ENCODE measurements at places on chromosomes 7 and 10.

DNA sequence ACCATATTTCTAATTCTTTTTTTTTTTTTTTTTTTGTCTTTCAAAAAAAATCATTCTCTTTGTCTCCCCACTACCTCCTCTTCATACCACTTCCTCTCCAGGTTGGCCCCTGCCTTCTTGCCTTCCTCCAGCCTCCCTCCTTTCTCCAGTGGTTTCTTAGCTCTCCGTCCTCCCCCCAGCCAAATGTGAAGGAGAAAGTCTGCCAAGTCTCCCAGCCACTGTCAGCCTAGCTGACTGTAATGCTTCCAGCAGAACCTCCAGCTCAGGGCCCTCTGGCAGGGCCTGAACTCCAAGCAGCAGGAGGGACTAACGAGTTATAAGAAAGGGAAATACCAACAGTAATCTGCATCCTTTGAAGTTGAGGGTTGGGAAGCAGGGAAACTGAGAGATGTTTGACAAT, 35.5 kb upstream of the BICC1 start:
- H3K36me3 ChIP-seq: no peaks in the 10 kb centered on the region
- DNase-seq: peak; percentile 92
- no peaks in the 10 kb centered on the region for H3K27me3 ChIP-seq
- H3K27ac ChIP-seq: no peak overlapping the region

DNA sequence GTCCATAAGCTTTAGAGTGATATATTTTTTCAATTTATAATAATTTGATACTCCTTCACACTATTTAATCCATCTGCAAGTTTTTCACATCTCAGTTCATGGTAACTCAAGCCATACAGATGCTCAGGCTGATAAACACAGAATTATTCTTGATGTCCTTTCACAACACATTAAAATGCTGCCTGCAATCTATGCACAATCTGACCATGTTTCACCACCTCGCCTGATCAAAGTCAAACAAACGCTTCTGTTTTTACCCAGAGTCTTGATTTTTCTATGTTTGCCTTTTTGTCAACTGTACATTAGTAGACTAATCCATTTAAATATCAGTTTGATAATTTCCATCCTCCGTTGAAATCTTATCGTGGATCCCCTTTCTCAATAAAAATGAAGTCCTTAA, 833.8 kb upstream of the KCND2 start:
- H3K36me3 ChIP-seq: no peaks in the 10 kb centered on the region
- no peak overlapping the region for H3K27ac ChIP-seq
- DNase-seq: no peak
- no peak overlapping the region for H3K4me3 ChIP-seq
- no peaks in the 10 kb centered on the region for H3K27me3 ChIP-seq

DNA sequence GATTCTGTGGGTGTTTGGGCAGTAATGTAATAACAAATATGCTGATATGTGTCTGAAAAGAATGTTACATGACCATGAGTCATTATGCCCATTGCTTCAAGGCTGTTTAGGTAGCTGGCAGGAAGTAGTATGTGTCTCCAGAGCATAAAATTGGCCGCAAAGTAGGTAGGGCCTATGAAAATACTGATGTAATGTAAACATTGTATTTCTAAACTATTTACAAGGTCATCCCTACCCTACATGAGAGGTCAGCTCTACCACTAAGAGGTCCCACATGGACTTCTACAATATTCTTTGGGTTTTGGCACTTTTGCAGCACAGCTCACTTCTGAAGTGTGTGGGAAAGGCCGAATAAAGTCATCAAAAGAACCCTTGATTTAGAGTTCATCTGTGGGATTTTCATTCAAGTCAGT, 301.9 kb downstream of the AHR start:
- H3K4me1 ChIP-seq: peaks cover 3% of the 10 kb centered on the region
- H3K27ac ChIP-seq: no peak overlapping the region
- no peak overlapping the region for H3K4me3 ChIP-seq
- H3K27me3 ChIP-seq: no peaks in the 10 kb centered on the region
- no peaks in the 10 kb centered on the region for H3K36me3 ChIP-seq

DNA sequence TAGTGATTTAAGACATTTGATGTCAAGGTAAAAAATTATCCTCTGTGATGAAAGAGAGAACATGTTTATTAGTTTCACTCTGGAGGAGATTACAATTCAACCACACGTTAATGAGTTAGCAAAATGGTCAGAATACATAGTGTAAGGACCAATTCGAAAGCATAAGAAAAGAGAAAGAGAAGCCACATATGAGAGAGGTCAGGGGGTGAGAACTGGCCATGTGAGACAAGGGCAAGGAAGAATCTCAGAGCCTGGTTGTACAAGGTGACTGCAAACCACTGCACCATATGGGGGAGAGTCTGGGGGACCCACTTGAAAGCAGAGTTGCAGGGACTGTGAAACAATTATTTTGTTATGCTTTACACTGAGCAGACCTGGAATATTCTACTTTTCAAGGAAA, 27.7 kb upstream of the BET1 start:
- no peak overlapping the region for H3K27ac ChIP-seq
- H3K4me3 ChIP-seq: no peak overlapping the region
- H3K4me1 ChIP-seq: no peaks in the 10 kb centered on the region
- no peaks in the 10 kb centered on the region for H3K27me3 ChIP-seq
- DNase-seq: no peak
- H3K36me3 ChIP-seq: no peaks in the 10 kb centered on the region

- no peaks in the 10 kb centered on the region for H3K27me3 ChIP-seq
- no peak for DNase-seq
- H3K4me3 ChIP-seq: no peak overlapping the region
- H3K36me3 ChIP-seq: peaks cover 26% of the 10 kb centered on the region
- H3K4me1 ChIP-seq: peaks cover 26% of the 10 kb centered on the region
Measured at GRCh38 chr10:79418886-79419595, 26.4 kb downstream of the ZCCHC24 start.

DNA sequence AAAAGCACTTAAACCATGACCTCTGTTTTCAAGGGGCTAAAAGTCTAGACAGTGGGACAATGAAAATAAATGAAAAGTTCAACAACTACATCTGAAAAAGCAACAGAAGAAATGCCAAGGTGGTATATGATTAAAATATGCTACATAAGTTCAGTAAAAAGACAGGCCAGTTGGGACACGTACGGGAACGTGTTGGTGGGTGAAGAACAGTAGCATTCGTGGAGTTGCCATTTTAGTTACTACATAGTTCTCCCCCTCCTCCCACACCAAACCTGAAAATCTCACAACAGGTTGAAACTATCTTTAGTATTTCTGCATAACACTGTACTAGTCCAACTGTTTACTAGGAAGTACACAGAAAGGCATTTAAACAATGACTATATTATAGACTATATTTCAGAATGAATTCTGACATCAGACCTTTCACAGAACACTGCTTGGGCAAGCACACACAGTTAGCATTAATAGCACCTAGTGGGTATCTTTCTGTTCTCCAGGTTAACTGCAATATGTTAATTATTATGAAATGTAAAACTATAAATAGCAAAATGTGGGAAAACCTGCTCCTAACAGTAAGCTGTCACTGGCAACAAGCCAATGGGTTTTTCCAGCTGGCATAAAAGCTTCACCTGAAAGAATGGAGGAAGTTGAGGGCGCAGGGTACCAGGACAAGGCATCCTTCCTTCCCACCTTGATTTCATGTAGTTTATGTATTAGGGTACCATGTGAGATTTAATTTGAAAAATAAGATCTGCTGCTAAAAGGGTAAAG, 135.0 kb downstream of the STRA8 start:
- H3K4me3 ChIP-seq: no peak overlapping the region
- H3K27ac ChIP-seq: no peak overlapping the region
- H3K36me3 ChIP-seq: no peaks in the 10 kb centered on the region
- no peaks in the 10 kb centered on the region for H3K4me1 ChIP-seq
- no peak for DNase-seq
- no peaks in the 10 kb centered on the region for H3K27me3 ChIP-seq

GRCh38 chr7:2640846-2641316, 9.1 kb downstream of the TTYH3 start:
- peak overlapping the region; percentile 93 for H3K27ac ChIP-seq
- H3K27me3 ChIP-seq: no peaks in the 10 kb centered on the region
- DNase-seq: no peak
- H3K4me3 ChIP-seq: no peak overlapping the region
- H3K36me3 ChIP-seq: peaks cover 8% of the 10 kb centered on the region
- H3K4me1 ChIP-seq: peaks cover 58% of the 10 kb centered on the region

DNA sequence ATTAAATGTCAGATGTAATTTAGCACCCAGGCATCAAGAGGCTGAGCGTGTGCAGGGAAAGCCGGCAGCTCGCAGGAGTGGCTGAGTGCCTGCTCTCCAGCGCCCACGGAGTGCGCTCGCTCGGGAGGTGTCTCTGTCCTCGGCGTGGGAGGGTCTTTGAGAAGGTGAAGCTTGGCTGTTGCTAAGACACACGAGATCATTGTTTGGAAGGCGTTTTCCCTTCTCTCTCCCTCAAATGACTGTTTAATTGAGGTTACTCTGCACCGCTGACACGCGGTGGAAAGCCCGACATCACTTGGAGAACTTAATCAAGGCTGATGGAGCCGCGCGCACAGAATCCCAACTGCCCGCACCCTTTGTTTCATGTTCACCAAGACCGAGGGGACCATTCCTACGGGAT, 414.6 kb downstream of the DNAJB6 start:
- no peaks in the 10 kb centered on the region for H3K36me3 ChIP-seq
- no peaks in the 10 kb centered on the region for H3K4me1 ChIP-seq
- H3K27me3 ChIP-seq: no peaks in the 10 kb centered on the region

DNA sequence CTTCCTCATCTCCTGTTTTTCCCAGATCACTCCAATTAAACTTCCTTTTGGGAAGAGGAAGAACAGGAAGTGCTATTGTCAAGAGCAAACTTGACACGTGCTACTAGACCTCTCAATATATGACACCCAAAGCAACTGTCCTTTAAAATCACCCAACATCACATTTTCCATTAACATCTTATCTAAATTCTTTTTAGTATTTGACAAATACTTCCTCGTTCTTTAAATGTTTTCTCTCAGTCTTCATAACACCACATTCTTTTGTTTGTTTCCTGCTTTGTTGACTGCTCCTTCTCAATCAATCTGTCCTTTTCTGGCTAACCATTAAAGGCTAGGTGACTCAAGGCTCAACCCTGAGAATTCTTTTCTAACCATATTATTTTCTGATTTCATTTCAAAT, 7.1 kb upstream of the TFPI2 start:
- no peaks in the 10 kb centered on the region for H3K27me3 ChIP-seq
- H3K27ac ChIP-seq: no peak overlapping the region

DNA sequence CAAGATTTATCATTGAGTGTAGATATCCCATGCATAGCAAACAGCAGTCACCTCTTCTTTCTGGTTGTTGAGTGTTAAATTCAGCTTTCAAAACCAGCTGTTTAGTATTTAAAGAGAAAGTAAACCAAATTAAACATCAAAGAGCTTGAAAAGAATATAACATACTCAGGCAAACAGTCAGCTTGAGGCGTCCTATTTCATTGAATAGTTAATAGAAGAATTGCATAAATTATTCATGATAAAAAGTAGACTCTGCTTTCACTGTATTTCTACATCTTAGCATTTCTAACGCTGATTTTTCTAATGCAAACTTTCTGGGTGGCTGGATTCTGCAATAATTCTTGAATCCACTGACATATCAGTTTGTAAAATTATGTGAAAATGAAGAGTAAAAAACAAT, 464.5 kb upstream of the LRRN3 start:
- no peak overlapping the region for H3K27ac ChIP-seq
- no peak overlapping the region for H3K4me3 ChIP-seq
- H3K27me3 ChIP-seq: no peaks in the 10 kb centered on the region
- no peaks in the 10 kb centered on the region for H3K4me1 ChIP-seq
- H3K36me3 ChIP-seq: no peaks in the 10 kb centered on the region

DNA sequence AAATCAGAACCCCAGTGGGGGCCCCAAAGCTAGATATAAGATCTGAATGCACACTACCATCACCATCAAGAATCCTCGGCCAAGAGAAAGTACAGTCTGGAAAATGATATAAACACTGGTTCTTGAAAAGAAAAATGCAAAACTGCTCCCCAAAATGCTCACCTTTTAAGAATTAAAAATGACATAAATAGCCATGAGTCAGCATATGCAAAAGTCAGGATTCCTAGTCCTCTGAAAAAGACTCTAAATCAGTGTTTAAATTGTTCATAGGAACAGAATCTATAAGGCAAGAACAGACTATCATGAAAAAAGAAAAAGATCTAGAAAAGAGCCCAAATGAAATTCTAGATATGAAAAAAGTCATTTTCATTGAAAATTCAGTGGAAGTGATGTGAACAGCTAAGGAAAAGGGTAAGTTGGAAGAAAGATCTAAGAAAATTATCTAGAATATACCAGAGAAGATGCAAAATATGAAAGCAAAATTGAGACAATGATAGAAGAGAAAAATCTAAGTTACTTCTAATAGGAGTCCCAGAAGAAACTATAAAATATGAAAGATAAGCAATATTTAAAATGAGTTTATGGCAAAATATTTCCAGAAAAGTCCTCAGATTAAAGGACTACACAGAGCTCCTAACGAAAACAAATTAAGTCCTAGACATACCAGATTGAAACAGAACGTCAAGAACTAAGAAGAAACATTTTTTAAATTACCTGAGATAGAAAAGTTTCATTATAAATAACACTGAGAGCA, 18.9 kb downstream of the HNRNPA2B1 start:
- H3K27me3 ChIP-seq: no peaks in the 10 kb centered on the region
- no peak overlapping the region for H3K4me3 ChIP-seq
- no peak for DNase-seq
- H3K27ac ChIP-seq: no peak overlapping the region
- H3K36me3 ChIP-seq: no peaks in the 10 kb centered on the region

- DNase-seq: no peak
- H3K36me3 ChIP-seq: no peaks in the 10 kb centered on the region
- no peaks in the 10 kb centered on the region for H3K4me1 ChIP-seq
- H3K27ac ChIP-seq: no peak overlapping the region
- peaks cover 31% of the 10 kb centered on the region for H3K27me3 ChIP-seq
Measured at GRCh38 chr10:101158459-101159058, 27.5 kb downstream of the TLX1 start.

All from fibroblast of lung (primary cell).